RCC 7860 (cell line): ENCODE measurements at places on chromosomes 3 and 15.

DNA sequence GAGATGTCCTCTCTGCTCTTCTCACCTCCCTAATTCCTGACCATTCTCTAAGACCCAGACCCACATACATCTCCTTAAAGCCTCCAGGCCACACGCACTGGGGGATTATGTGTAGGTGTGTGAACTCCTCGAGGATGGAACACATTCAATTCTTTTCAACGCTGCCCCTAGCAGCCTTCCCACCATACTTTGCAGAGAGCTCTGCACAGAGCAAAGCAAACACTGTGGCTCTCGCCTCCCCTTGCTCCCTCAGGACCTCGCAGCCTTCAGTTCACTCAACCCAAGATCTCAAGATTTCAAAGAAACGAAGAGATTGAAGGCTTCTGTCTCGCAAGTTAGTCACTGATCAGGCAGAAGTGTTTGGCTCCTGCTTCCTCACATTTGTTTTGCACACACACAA is 6.0 kb downstream of the ACTC1 start:
- no peak for DNase-seq

DNA sequence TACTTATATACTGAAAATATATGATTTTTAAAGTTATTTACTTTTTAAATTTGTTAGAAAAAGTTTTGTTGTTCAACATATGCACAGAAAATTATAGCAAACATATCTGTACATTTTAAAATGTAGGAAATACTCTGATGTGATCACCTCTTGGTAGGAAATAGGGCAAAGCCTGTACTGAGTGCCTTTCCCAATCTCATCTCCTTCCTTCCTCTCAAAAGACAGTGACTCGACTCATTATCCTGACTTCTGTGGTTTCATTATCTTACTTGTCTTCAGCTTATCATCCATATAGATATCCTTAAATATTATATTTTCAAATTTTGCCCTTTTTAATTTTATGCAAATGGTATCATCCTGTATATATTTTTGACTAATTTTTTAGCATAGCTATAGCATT is 18.4 kb upstream of the ALCAM start:
- DNase-seq, result no peak

- DNase-seq, result no peak
Measured at GRCh38 chr3:187398955-187399354, 30.8 kb downstream of the RTP4 start.

- no peak for DNase-seq
Measured at GRCh38 chr15:73650416-73651126, 17.4 kb upstream of the NPTN start.

DNA sequence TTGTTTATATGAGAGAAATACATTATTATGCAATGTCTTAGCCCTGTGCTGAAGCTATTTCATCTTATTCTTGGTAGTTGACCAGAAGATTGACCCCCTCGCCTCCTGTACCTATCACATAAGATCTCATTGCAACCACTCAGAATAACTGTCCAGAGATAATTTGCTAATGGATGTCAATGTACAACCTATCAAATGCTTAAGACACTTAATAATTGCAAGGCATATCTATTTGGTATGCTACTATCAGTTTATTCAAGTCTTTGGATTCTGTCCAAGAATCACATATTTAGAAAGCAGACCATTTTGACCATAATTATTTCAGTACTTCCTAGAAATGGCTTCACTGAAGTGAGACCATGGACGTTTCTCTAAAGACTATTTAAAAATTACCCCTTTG is 241.6 kb downstream of the GAP43 start:
- no peak for DNase-seq
